ENCODE measurements at places on chromosomes 5 and 9.

GRCh38 chr5:34841816-34842215 is 2.9 kb downstream of the TTC23L start:
- no peak for DNase-seq

- DNase-seq = no peak
Measured at GRCh38 chr9:38060681-38061080, 8.3 kb downstream of the SHB start.

DNA sequence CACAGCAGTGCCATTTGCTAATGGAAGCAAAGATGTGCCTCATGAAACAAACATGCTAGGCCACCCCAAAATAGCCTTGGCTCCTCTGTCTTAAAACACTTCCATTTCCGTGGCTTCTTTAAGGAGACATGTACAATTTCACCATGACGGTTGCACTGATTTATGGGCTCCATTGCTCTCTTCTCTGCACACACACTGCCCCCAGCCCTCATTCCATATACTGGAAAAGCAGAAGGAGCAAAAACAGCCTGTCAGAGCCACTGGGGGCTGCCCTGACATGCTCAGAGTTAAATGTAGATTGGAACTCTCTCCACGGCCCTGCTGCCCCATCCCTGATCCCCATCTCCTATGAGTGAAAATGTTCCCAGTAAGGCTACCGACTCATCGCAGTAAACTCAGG is 114.8 kb downstream of the ROR2 start:
- DNase-seq = no peak

GRCh38 chr9:36870960-36871359 is 163.1 kb downstream of the PAX5 start:
- DNase-seq = no peak

DNA sequence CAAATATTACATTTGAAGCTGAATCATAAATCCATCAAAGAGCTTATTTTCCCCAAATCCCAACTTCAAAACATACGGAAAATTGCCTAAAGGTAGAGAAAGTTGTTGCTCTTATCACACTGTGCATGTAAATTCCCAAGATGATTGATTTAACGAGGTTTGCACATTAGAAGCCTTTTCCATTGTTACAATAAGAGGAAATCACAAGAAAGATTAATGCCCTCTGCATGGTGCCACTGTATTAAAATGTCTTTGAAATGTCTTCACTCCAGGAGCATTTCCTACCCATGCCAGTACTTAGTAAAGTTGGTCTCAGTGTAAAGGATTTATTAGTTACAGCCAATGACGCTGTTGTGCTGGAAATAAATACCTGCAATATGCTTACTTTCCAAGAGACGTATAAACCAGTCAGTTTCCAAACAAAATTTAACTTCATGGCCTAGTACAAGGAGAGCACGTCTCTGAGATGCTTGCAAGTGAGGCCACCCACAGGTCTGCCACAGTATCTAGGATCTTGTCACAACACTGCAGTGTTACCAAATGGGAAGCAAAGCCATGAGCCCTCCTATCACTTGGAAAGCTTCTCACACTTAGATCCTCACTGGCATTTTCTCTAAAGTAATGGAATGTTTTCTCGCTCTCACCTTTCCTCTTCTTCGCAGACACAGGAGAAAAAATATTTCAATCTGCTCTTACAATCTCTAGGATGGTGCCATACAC is 112.4 kb downstream of the CETN3 start:
- DNase-seq = no peak

DNA sequence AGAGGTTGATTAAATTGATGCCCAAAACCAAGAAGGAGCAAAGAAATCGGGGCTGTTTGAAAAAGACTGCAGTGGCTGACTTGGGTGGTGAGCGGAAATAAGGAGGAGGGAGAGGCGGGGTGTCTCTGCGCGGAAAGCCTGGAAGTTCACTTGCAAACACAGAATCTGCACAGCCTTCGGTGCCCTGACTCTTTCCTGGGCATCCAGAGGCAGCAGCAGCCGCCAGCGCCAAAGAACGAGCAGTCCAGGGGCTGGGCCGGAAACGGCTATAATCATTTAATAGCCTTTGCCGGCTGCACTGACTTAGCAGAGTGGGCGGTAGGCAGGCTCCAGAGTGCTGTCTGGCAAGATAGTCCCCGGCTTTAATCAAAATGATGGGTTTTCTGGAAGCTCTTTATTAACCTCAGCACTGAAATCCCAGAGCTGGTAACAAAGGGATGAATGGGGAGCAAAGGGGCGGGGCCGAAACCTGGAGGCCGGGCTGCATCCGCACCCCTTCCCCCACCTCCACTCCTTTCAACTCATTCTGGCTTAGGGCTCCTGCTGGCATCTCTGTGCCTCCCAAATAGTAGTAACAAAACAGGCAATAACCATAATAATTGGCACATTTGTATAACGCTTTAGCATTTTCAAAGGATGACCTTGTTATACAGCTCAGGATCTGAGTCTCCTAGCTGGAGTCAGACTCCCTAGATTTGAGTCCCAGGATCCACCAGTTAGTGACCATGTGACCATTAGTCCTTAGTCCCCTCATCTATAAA is 35.7 kb downstream of the PCDHAC2 start:
- no peak for DNase-seq

GRCh38 chr9:127905004-127905728 is 5.8 kb upstream of the ST6GALNAC6 start:
- peak; percentile 62 for DNase-seq

GRCh38 chr9:117400171-117400570 is 14.7 kb downstream of the ASTN2 start:
- no peak for DNase-seq

- DNase-seq = no peak
Measured at GRCh38 chr9:133701981-133702797, 36.0 kb downstream of the SARDH start.

GRCh38 chr5:125149527-125149926 is 403.1 kb upstream of the ZNF608 start:
- no peak for DNase-seq

DNA sequence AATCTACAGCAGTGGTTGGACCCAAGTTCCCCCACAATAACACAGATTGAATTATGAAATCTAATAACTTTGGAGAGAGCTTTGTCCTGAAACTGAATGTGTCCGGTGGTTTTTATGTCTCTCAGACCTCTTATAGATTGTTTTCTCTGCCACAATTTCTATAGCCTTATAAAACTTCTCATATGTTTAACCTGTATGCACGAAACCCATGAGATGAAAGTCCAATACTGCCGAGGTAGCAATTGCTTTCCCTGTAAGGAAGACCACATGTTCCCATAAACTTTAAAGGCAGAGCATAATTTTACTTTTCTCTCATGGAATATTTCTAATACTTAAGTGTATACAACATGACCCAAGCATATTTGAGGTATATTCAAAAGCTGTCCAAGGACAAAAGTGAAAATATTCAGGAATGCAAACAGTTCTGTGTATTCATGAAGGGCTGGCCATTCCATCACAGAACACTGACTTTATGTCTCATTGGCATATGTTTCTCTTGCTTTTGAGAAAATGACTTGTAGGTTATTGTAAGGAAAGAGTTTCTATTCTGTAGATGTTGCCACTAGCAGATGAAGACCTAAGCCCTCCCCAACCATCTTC is 94.4 kb upstream of the TLE4 start:
- DNase-seq = no peak

GRCh38 chr5:74332682-74333081 is 307.8 kb downstream of the ENC1 start:
- no peak for DNase-seq

GRCh38 chr5:171695804-171696203 is 89.8 kb upstream of the SMIM23 start:
- no peak for DNase-seq

GRCh38 chr5:155936520-155937406 is 390.2 kb upstream of the SGCD start:
- no peak for DNase-seq

GRCh38 chr9:116716438-116716837 is 29.3 kb downstream of the TRIM32 start:
- DNase-seq = no peak

GRCh38 chr9:129778469-129778868 is 24.5 kb upstream of the TOR1B start:
- DNase-seq = no peak

DNA sequence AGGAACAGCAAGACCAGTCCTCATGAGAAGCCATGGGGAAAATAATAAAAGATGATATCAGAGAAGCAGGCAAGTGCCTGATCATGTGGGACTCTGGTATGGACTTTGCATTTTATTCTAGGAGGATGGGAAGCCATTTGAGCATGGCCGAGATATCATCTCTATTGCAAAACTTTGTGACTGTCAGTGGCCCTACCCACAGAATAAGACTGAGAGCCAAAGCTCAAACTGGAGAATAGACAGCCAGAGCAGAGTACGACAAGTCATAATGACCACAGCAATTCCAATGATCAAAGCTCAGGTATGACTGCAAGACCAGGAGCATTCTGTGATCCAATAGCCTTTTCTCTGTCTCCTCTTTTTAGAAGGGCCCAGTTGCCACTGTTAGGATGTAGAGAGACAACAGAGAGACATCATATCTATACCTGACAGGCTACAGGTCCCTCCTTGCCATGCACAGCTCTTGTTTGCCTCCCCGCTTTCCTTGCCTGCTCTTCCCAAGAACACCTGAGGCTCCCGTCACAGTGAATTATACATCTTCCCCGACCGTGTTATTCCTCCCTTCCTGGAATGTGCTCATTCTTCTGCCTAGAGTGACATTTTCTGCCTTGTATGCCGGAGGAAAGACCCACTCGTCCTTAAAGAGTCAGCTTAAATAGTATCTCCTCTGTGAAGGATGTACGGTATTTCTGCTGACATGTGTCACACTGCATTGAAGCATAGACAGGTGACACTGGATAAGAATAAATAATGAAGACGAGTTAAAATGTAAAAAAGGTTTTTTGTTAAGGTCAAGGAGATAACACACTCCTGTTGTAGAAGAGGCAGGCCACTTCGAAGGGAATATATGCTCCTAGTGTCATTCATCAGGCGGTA is 248.7 kb upstream of the MAP3K1 start:
- DNase-seq = no peak

DNA sequence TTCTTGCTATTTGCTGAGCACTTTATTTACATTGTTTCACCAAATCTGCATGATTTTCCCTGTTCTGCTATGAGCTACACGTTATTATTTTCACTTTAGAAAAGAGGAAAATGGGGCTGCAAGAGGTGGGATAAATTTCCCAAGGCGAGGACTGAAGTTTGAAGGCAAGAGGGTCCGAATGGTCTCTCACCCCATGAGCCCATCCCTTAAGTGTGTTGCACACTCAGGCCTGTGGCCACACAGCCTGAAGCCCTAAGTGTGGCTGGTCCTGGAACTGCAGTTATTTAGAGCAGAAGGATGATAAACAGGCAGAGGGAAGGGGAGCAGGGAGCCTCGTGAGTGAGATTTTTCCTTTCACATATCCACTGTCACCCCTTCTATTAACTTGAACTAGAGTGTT is 7.8 kb downstream of the PDE8B start:
- no peak for DNase-seq

DNA sequence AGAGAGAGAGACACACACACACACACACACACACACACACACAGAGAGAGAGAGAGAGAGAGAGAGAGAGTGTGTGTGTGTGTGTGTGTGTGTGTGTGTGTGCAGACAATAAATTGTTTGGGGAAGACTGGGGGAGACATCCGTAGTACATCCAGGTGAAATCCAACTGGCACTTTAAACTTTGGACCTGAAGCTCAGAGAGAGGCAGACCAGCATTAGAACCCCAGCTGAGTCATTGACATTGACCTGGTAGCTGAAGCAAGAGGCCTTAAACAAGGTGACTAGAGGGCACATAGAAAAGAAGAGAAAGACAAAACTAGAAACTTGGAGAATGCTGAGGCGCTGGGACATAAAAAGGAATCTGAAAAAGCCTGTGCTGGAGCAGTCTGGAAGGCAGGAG is 251.5 kb downstream of the CRB2 start:
- no peak for DNase-seq

GRCh38 chr9:97769208-97769607 is 72.1 kb upstream of the XPA start:
- DNase-seq = no peak

DNA sequence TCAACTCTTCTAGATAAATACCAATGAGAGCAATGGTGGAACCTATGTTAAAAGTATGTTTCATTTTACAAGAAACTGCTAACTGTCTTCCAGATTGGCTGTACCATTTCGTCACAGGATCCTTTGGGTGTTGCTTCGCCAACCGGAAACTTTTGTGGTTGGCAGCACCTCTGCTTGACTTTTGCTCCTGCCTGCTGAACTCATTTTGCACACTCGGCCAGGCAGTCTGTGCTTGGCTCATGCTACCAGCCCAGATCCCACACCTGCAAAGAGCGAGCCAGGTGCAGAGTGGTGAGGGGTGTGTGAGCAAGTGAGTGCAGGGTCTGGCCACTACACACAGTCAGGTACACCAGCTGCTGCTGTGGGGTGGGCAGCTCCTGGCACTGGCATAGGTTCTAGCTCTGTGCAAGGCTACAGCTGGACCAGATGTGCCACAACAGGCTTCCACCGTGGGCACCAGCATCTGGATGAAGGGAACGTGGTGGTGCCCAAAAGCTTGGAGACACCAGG is 422.3 kb downstream of the PRR16 start:
- no peak for DNase-seq

GRCh38 chr5:152527358-152528052 is 122.4 kb upstream of the NMUR2 start:
- no peak for DNase-seq

DNA sequence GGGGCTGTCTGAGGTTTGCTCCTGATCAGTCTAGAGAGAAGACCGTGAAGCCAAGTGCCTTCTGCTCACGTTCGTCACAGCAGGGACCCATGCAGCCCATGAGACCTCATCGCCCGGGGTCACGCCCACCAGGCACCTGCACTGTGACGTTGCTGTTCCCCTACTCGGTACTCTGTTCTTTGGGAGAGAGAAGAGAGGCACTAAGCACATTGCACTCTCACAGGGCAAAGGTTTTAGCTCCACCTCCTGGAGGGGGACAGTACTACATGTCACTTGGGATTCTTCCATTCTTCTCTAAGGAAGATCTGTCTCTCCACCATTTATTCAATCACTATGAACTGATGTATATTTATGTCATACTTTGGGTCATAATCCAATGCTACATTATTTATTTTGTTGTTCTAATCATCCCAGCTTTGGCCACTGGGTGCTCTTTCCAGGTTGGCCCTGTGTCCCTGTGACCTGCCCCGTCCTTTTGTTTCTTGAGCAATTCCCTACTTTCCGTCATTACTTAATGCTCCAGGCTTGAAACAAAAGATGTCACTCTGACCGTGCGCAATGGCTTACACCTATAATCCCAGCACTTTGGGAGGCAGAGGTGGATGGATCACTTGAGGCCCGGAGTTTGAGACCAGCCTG is 31.4 kb upstream of the BRD3 start:
- peak; percentile 24 for DNase-seq

- DNase-seq = peak; percentile 55
Measured at GRCh38 chr5:36723912-36724311, 117.5 kb downstream of the SLC1A3 start.

DNA sequence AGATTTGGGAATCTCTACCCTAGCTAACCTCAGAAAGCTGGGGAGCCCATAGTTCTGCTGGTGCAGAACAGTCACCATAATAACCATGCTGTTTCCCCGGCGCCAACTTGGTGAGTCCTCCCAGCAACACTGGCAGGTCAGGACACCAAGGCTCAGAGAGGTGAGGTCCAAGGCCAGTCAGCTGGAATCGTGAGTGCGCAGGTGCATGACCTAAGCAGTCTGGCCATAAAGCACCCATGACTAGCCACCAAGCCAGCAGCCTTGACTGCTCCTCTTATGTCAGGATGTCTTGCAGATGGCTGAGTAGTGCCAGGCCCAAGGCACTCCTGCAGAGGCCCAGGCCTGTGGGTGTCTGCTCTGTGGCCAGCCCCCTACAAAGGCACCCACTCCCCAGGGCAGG is 2.6 kb downstream of the RNF44 start:
- DNase-seq = no peak

All from GF-D8 (cell line).